ENCODE measurements at places on chromosomes 4 and X. TPM values are rescaled to one million over a fixed set of nuclear protein-coding genes. Genes with fewer than 3 reads are reported as not detected.

The CLNK gene
- total RNA-seq: not detected

The SLC6A14 gene
- total RNA-seq: not detected

The LANCL3 gene
- total RNA-seq: 6.6 TPM

The STK26 gene
- total RNA-seq: 21.9 TPM

The SPANXA2 gene
- not detected for total RNA-seq

GRCh38 chr4:81466841-81467671 is 4.7 kb downstream of the RASGEF1B start:
- H3K4me3 ChIP-seq: no peak overlapping the region
- H3K27me3 ChIP-seq: no peaks in the 10 kb centered on the region
- peaks cover 64% of the 10 kb centered on the region for H3K4me1 ChIP-seq
- H3K36me3 ChIP-seq: no peaks in the 10 kb centered on the region

- H3K27me3 ChIP-seq: no peaks in the 10 kb centered on the region
- DNase-seq: no peak
- no peaks in the 10 kb centered on the region for H3K36me3 ChIP-seq
- no peaks in the 10 kb centered on the region for H3K4me1 ChIP-seq
These were observed 224.1 kb downstream of the NLGN4X start for GRCh38 chrX:6004529-6004928.

GRCh38 chr4:181162266-181162665 is 1080.9 kb upstream of the TENM3 start:
- DNase-seq: no peak
- H3K36me3 ChIP-seq: no peaks in the 10 kb centered on the region
- H3K27ac ChIP-seq: no peak overlapping the region
- H3K27me3 ChIP-seq: no peaks in the 10 kb centered on the region
- no peak overlapping the region for H3K4me3 ChIP-seq
- no peaks in the 10 kb centered on the region for H3K4me1 ChIP-seq

DNA sequence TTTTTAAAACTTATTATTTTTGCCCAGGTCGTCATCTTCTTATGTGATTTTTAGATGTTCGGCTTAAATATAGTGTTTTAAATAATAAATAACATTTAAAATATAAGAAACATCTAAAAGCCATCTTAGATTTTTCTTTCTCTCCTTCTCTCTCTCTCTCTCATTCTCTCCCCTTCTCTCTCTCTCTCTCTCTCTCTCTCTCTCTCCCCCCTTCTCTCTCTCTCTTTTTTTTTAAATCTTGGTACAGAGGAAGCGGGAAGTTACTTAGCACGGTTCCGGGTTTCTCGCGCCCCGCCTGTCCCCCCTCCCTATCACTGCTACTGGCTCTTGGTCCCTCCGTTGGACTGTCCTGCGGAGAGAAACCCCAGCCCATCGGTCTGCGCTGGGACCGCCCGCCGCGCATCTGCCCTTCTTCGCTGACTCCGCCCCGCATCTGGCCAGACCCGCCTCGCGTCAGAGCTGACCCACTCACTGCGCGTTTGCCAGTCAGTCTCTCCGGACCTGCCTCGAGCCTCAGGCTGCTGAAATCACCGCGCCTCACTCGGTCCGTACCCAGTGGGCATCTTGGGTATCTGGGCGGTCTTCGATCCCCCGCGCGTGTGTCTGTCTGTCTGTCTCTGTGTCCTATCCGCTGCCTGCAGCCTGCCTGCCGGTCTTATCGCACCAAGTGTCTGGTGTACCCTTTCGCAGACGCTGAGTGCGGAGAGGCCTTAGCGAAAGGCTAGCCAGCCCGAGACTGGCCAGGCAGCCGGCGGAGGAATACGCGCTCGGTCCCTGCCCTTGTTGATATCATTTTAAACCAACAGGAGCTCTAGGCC is at the start of gene PABPC5:
Gene PABPC5, plus strand, starts transcription at position 489 of the 818 bp plus-strand sequence. CDS start 739 bp downstream, outside the sequence.
- H3K4me1 ChIP-seq: no peaks in the 10 kb centered on the region
- peak within 1 kb of the TSS; percentile 11 for H3K4me3 ChIP-seq
- peak within 1 kb of the TSS; percentile 49 for H3K27ac ChIP-seq
- no peaks in the 10 kb centered on the region for H3K27me3 ChIP-seq

DNA sequence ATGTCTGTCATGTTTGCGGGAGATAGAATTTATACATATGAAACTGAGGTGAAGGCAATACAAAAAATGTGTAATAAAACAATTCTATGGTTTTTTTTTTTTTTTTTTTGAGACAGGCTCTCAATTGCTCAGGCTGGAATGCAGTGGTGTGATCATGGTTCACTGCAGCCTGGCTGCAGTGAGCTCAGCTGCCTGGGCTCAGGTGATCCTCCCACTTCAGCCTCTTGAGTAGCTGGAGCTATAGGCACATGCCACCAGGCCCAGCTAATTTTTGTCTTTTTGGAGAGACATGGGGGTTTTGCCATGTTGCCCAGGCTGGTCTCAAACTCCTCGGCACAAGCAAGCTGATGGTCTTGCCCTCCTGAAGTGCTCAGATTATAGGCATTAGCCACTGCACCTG is 10.1 kb downstream of the RADX start:
- H3K36me3 ChIP-seq: no peaks in the 10 kb centered on the region
- no peaks in the 10 kb centered on the region for H3K27me3 ChIP-seq
- H3K4me3 ChIP-seq: no peak overlapping the region
- no peak overlapping the region for H3K27ac ChIP-seq

- no peaks in the 10 kb centered on the region for H3K36me3 ChIP-seq
- no peaks in the 10 kb centered on the region for H3K27me3 ChIP-seq
- H3K4me3 ChIP-seq: no peak overlapping the region
- no peak for DNase-seq
These were observed 373.2 kb downstream of the BCOR start for GRCh38 chrX:39724544-39724943.

- peaks cover 30% of the 10 kb centered on the region for H3K4me1 ChIP-seq
- H3K36me3 ChIP-seq: no peaks in the 10 kb centered on the region
- H3K4me3 ChIP-seq: peak overlapping the region; percentile 56
- H3K27me3 ChIP-seq: no peaks in the 10 kb centered on the region
- peak overlapping the region; percentile 88 for H3K27ac ChIP-seq
These were observed 479 bp downstream of the BRCC3 start for GRCh38 chrX:155071694-155072280.

- H3K27me3 ChIP-seq: no peaks in the 10 kb centered on the region
- no peak overlapping the region for H3K4me3 ChIP-seq
- DNase-seq: no peak
- no peak overlapping the region for H3K27ac ChIP-seq
These were observed 522.5 kb downstream of the SMARCA1 start for GRCh38 chrX:129000797-129001196.

- no peaks in the 10 kb centered on the region for H3K27me3 ChIP-seq
- H3K36me3 ChIP-seq: no peaks in the 10 kb centered on the region
- DNase-seq: no peak
- no peak overlapping the region for H3K27ac ChIP-seq
- H3K4me3 ChIP-seq: no peak overlapping the region
These were observed 443.7 kb upstream of the ATOH1 start for GRCh38 chr4:93384887-93385286.

DNA sequence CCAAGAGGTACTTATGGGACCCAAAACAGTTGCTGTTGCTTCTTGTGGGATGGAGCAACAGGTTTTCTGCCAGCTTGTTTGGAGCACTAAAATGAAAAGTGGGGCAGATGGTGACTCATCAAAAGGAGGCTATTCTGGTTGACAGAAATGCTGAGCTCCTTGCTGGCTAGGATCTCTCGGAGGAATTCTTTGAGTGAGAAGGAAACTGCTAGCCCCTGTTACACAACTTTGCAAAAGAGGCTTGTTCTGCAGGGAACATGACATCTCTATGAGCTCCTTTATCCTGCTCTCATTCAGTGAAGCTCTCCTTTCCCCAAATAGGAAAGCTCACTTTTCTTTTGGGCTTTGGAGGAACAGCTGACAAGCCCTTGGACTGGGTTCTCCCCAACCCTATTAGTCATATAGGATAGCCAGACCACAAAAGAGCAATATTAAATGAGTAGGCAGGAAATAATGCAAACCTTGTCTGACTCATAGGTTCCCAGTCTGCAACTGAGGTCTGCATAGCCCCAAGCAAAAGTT is 108.3 kb downstream of the CDS1 start:
- H3K27me3 ChIP-seq: no peaks in the 10 kb centered on the region
- no peak overlapping the region for H3K27ac ChIP-seq
- H3K36me3 ChIP-seq: peaks cover 36% of the 10 kb centered on the region
- no peak overlapping the region for H3K4me3 ChIP-seq
- DNase-seq: no peak

- H3K36me3 ChIP-seq: no peaks in the 10 kb centered on the region
- H3K4me3 ChIP-seq: no peak overlapping the region
- no peaks in the 10 kb centered on the region for H3K27me3 ChIP-seq
- DNase-seq: no peak
These were observed 216.4 kb downstream of the PALLD start for GRCh38 chr4:168713253-168713652.

- no peak for DNase-seq
- no peak overlapping the region for H3K4me3 ChIP-seq
- no peaks in the 10 kb centered on the region for H3K36me3 ChIP-seq
- no peak overlapping the region for H3K27ac ChIP-seq
These were observed 76.4 kb downstream of the ZFYVE28 start for GRCh38 chr4:2341911-2342652.

DNA sequence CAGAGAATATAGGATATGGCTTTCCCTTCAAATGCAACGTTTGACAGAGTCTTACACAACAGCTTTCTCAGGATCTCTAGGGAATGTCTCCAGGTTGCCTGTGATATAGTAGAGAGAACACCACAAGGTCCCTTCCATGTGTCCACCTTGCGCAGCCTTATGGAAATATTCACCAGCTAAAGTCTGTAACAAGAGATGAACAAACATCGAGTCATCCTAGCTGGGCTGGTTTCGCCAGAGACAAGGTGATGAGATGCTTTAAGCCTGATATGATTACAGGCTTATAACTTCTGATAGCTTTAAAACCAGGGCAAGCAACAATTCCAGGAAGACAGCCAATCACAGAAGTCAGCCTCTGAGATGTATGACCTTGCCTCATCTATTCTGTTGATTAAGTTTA is 83.8 kb downstream of the SEL1L3 start:
- no peak overlapping the region for H3K27ac ChIP-seq
- H3K36me3 ChIP-seq: no peaks in the 10 kb centered on the region
- no peak for DNase-seq
- no peaks in the 10 kb centered on the region for H3K27me3 ChIP-seq
- no peaks in the 10 kb centered on the region for H3K4me1 ChIP-seq

- no peak overlapping the region for H3K4me3 ChIP-seq
- H3K27ac ChIP-seq: no peak overlapping the region
- no peaks in the 10 kb centered on the region for H3K4me1 ChIP-seq
These were observed 12.6 kb upstream of the PDE6B start for GRCh38 chr4:612749-613125.

- DNase-seq: no peak
- H3K4me1 ChIP-seq: no peaks in the 10 kb centered on the region
- H3K36me3 ChIP-seq: no peaks in the 10 kb centered on the region
- no peak overlapping the region for H3K4me3 ChIP-seq
These were observed 553.8 kb upstream of the GNPDA2 start for GRCh38 chr4:45280121-45280520.

GRCh38 chr4:172898715-172899114 is 269.9 kb upstream of the GALNT7 start:
- H3K36me3 ChIP-seq: no peaks in the 10 kb centered on the region
- no peaks in the 10 kb centered on the region for H3K4me1 ChIP-seq
- peak; percentile 24 for DNase-seq
- H3K27ac ChIP-seq: no peak overlapping the region
- no peaks in the 10 kb centered on the region for H3K27me3 ChIP-seq
- H3K4me3 ChIP-seq: no peak overlapping the region

DNA sequence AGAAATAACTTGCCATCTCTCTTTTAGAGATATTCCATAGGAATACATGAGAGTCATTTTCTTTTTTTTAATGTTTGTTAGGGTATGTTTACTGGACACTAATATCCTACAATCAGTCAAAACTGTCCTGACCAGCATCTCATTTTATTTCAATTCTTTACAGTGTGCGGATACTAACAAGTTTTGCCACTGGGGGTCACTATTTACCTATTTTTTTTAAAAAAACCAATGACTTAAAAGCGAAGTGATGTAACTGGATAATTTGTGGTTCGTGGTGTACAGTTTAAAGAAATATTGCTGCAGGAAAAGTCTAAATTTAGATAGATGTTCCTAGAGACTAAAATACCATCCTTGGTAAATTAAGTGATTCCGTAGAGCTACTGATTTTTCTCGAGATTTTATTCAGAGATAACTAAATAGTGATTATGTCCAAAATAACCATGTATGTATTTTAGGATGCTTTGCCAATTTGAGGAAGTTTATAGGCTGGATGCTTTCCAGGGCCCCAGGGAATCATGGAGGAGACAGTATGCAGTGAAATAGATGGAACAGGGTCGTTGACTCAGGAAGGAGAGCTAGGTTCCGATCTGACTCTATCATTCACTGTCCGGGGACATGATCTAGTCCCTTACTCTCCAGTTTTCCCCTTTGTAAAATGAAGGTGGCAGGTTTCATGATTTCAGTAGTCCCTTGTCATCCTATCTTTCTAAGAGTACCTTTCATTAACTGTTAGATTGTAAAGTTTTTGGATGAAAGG is 34.0 kb upstream of the GNPDA2 start:
- no peaks in the 10 kb centered on the region for H3K36me3 ChIP-seq
- no peaks in the 10 kb centered on the region for H3K4me1 ChIP-seq
- peaks cover 7% of the 10 kb centered on the region for H3K27me3 ChIP-seq

- H3K4me3 ChIP-seq: no peak overlapping the region
- H3K36me3 ChIP-seq: no peaks in the 10 kb centered on the region
- no peak overlapping the region for H3K27ac ChIP-seq
- no peaks in the 10 kb centered on the region for H3K27me3 ChIP-seq
- H3K4me1 ChIP-seq: no peaks in the 10 kb centered on the region
These were observed 23.1 kb downstream of the AFF2 start for GRCh38 chrX:148523303-148524080.
